ENCODE measurements at places on chromosomes 6 and 20.

DNA sequence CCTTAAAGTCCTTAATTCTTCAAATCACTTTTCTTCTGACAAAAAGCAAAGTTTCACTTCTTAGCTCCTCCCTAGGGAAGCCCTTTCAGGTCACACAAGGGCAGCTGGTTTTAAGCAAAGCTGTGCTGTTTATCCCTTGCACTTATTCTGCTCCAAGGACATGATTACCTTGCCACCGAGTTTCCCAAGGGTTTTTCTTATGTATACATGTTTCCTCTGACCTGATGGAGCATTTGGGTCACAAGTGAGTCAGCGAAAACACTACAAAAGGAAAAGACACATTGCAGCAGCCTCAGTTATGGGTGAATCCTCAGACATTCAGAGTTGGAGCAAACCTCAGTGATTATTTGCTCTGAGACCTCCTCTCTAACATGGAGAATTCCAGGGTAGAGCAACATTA lies 26.6 kb upstream of the ILRUN start:
- no peak for DNase-seq

- DNase-seq, result no peak
These were observed 96.1 kb upstream of the BHLHE23 start for GRCh38 chr20:63102721-63103375.

- no peak for DNase-seq
These were observed 57.6 kb downstream of the NUDT3 start for GRCh38 chr6:34334796-34335416.

DNA sequence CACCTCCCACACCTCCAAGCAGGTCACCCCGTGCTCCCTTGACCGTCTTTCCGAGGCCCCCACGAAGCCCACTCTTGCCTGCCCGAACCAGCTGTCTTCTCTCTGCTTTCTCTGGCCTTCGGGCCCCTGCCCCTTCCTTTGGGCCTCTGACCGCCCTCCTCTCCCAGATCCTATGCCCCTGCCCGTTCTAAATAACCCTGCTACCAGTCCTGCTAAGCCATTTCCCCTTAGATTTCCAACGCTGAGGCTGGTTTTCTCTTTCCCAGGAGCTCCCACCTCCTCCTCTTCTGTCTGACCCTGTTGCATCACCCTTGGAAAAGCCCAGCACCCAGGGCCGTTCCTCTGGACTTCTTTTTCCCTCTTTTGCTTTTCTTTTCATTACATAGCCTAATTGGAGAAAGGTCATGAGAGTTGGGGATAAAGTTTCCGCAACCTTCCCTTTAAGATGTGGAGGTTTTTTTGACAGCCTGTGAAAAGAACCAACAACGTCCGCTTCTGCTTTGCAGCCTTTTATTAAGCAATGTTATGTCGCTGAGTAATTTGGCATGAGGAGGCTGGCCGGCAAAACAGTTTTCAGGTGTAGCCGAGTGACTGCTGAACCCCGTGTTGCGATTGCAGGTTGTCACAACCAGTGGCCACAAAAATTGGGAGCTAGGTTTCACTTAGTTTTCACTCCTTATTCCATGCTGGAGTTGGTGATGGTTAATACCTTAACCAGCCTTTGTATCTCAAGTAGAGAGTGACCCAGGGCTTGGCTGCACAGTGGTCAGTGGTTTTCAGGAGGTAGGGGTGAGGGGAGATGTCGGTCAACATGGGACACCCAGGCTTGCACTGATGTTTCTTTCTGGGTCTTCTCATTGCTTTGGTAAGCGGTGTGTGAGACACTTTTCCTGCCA lies 970 bp downstream of the BLTP3A start:
- no peak for DNase-seq

DNA sequence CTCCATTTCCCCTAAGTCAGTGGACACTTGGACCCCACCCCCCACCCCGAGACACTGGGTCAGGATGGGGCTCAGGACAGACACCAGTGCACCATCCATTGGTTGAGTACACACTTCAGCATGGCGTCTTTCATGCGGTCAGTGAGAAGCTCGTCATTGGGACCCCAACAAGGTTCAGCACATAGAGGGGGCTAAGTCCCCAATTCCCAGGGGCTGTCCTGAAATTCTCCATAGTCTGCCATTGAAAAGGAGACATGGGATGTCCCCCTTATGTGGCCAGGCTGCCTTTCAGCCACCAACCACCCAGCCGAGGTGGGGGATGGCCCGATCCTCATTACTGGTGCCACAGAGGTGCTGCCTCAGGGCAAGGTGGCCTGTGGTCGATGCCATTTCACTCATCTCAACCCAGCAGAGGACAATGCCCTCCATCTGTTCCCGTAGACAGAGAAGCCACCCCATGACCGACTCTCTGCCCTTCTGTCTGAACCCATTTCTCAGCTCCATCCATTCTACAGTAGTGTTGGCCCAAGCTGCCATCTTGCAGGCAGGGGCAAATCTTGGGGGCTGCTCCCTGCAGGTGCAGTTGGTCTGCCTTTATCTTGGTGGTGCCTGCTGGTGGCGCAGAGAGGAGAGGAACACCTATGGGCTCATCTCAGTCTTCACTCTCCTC lies 37.4 kb downstream of the PRR18 start:
- DNase-seq, result no peak

Measured in HCT116 (cell line).